Gastrocnemius medialis (tissue), 4 donors: ENCODE measurements at places on chromosomes 3 and 15.

DNA sequence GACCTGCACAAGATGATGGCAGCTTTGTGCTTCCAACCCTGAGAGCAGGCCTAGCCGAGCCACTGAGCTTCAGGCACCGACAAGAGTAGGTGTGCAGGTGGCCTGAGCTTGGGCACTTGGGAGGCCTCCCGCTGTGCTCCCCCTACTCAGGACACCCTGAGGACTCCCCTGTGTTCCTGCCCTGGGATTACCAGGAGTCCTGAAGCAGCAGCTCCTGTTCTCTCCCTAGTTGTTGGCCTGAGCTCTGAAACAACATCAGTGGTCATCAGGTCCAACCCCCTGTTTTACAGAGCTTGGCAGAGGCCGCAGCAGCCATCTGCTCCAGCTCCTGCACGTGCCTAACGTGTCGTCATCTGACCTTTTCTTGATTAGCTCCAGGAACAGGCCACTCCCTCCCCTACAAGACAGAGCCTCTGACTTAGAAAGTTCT lies 8.0 kb upstream of the MESP2 start:
- no peak overlapping the region for H3K4me3 ChIP-seq
- H3K36me3 ChIP-seq: no peaks in the 10 kb centered on the region
- no peaks in the 10 kb centered on the region for H3K27me3 ChIP-seq

- H3K4me3 ChIP-seq: no peak overlapping the region
- H3K27ac ChIP-seq: no peak overlapping the region
- H3K36me3 ChIP-seq: peaks cover 4% of the 10 kb centered on the region
- DNase-seq: no peak
- no peaks in the 10 kb centered on the region for H3K27me3 ChIP-seq
- no peaks in the 10 kb centered on the region for H3K4me1 ChIP-seq
Observed at GRCh38 chr15:51765751-51766150, 14.4 kb downstream of the TMOD2 start.

GRCh38 chr3:105352976-105353375 lies 13.7 kb upstream of the ALCAM start:
- DNase-seq: no peak
- H3K4me1 ChIP-seq: no peaks in the 10 kb centered on the region
- peaks cover 13% of the 10 kb centered on the region for H3K27me3 ChIP-seq
- no peaks in the 10 kb centered on the region for H3K36me3 ChIP-seq
- H3K4me3 ChIP-seq: no peak overlapping the region

- no peaks in the 10 kb centered on the region for H3K36me3 ChIP-seq
- no peaks in the 10 kb centered on the region for H3K4me1 ChIP-seq
- no peaks in the 10 kb centered on the region for H3K27me3 ChIP-seq
- no peak overlapping the region for H3K27ac ChIP-seq
- no peak overlapping the region for H3K4me3 ChIP-seq
Observed at GRCh38 chr3:32335365-32336112, 56.1 kb upstream of the CMTM7 start.
